Endothelial cell of umbilical vein (primary cell): ENCODE measurements at places on chromosomes 6 and 20. TPM values are rescaled to one million over a fixed set of nuclear protein-coding genes. Genes with fewer than 3 reads are reported as not detected.

Gene PAX1
- not detected in 2 replicates for total RNA-seq

Gene SLCO4A1
- total RNA-seq, result 3.3 and 4.1 TPM in 2 replicates

Gene EPB41L1
- 11.1 and 12.2 TPM in 2 replicates for total RNA-seq

Gene POU3F2
- total RNA-seq, result not detected in 2 replicates

GRCh38 chr6:73476723-73477122 is 15.2 kb downstream of the MTO1 start:
- no peak for DNase-seq
- no peak overlapping the region for H3K27ac ChIP-seq
- H3K4me3 ChIP-seq, result no peak overlapping the region
- no peaks in the 10 kb centered on the region for H3K27me3 ChIP-seq
- peaks cover 13% of the 10 kb centered on the region for H3K36me3 ChIP-seq

DNA sequence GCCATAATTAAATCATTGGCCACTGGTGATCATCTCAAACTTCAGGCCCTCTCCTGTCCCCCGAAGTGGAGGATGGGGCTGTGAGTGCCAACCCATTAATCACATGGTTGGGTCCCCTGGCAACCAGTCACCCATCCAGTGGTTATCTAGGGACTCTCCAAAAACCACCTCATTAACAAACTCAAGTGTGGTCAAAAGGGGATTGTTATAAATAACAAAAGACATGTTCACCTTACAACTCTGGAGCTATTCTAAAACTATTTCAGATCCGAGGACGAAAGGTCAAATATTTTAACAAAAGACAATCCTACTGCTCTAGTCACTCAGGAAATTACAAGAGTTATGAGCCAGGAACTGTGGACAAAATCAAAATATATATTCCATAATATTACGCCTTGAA is 95.5 kb upstream of the PRND start:
- no peaks in the 10 kb centered on the region for H3K36me3 ChIP-seq
- no peaks in the 10 kb centered on the region for H3K27me3 ChIP-seq
- peaks cover 22% of the 10 kb centered on the region for H3K4me1 ChIP-seq
- H3K27ac ChIP-seq, result peak overlapping the region; percentile 93

GRCh38 chr20:33875055-33875454 is 63.9 kb downstream of the CHMP4B start:
- no peak for DNase-seq
- peaks cover 2% of the 10 kb centered on the region for H3K27me3 ChIP-seq
- H3K36me3 ChIP-seq, result no peaks in the 10 kb centered on the region
- no peak overlapping the region for H3K27ac ChIP-seq

DNA sequence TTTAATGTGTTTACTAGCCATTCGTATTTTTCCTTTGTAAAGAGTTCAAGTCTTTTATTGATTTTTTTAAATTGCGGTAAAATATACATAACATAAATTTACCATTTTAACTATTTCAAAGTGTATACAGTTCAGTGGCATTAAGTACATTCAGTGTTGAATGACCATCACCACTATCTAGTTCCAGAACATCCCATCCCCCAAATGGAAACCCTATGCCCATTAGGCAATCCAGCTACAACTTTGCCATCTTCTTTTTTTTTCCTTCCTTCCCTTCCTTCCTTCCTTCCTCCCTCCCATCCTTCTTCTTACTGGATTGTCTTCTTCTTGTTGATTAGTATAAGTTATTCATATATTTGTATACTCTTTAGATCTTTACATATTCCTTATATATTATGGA is 8.6 kb downstream of the LPIN3 start:
- H3K27me3 ChIP-seq, result no peaks in the 10 kb centered on the region
- no peak overlapping the region for H3K27ac ChIP-seq
- H3K36me3 ChIP-seq, result no peaks in the 10 kb centered on the region
- no peak overlapping the region for H3K4me3 ChIP-seq
- no peak for DNase-seq

DNA sequence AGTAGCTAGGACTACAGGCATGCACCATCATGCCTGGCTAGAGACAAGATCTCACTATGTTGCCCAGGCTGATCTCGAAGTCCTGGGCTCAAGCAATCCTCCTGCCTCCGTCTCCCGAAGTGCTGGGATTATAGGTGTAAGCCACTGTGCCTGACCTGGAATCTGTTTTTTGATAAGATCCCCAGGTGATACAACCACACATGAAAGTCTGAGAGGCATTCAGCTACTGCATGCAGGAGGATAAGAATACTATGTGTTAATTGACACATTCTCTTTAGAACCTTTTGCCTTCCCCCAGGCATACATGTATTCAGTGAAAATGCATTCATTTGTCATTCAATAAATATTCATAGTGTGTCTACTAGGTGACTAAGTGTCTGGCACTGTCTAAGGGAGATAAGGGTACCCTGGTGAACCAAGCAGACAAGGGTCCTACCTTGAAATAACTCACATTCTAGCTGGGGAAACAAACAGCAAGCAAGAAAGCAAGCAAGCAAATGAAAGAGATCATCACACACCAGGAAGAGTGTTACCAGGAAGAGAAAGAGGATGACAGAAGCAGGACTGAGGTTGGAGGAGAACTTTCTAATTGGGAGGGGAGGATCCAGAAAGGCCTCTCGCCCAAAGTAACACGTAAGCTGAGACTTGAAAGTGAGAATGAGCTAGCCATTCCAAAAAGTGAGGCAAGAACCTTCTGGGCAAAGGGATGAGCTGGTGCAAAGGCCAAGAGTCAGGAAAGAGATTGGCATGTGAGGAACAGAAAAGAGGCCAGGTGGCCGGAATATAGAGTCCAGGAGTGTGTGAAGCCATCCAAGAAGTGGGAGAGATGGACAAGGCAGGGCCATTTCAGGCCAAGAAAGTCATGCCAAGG is 6.5 kb downstream of the GFOD1 start:
- H3K27ac ChIP-seq, result no peak overlapping the region
- no peaks in the 10 kb centered on the region for H3K27me3 ChIP-seq
- peaks cover 21% of the 10 kb centered on the region for H3K4me1 ChIP-seq
- H3K4me3 ChIP-seq, result no peak overlapping the region
